Activated CD4-positive, alpha-beta memory T cell treated with anti-CD3 and anti-CD28 coated beads for 36 hours (primary cell): ENCODE measurements at places on chromosomes 3 and 15. TPM values are rescaled to one million over a fixed set of nuclear protein-coding genes. Genes with fewer than 3 reads are reported as not detected.

The TRIM42 gene
- not detected for total RNA-seq

The REC114 gene
- total RNA-seq = not detected

- DNase-seq = no peak
These were observed 41.7 kb upstream of the SEC22A start for GRCh38 chr3:123159926-123160635.

GRCh38 chr3:29065211-29065785 is 215.6 kb upstream of the RBMS3 start:
- DNase-seq = no peak

DNA sequence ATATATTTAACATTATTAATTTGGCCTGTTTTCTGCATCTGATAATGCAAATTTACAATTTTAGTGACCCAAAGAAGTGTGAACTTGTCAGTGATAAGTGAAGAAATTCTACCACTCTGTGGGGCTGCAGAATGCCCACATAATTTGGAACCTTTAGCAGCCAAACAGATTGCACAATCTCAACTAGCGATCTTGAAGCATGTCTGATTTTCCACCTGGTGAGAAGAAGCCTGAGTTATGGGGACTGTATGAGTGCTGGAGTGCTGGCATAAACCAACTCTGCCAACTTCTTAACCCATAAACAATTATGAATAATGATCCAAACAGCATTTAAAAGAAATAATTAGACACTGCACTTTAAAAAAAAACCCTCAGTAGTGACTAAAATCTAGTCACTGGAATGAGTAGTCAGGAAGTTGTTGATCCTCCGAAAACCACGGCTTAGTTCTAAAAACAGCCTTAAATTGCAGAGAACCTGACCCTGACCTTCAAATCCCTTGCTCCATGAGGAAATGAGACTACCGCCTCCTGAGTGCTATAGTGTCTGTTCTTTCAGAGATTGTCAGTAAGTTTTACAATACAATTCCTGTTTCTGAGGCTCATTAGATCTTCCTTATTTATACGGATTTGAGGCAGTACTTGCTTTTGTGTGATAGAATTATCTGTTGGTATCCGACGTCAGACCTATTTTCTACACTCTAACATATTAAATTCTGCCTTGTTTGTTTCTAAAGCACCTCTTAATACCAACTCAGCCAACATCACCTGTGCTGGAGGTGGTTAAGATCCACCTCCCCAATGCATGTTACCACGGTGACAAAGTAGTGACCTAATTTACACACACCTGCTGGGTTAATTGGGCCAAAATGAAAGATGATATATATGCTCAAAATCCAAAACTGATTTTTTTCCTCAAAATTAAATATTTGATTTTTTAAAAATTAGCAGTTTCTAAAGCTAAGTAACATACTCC is 267.7 kb downstream of the ZBTB20 start:
- no peak for DNase-seq
